ENCODE measurements at places on chromosomes 5 and 9.

- DNase-seq = no peak
Observed at GRCh38 chr9:129291041-129291501, 113.0 kb upstream of the IER5L start.

GRCh38 chr5:154788212-154788611, 33.0 kb downstream of the LARP1 start:
- no peak for DNase-seq

- DNase-seq = no peak
Observed at GRCh38 chr9:93298498-93299417, 114.8 kb downstream of the WNK2 start.

DNA sequence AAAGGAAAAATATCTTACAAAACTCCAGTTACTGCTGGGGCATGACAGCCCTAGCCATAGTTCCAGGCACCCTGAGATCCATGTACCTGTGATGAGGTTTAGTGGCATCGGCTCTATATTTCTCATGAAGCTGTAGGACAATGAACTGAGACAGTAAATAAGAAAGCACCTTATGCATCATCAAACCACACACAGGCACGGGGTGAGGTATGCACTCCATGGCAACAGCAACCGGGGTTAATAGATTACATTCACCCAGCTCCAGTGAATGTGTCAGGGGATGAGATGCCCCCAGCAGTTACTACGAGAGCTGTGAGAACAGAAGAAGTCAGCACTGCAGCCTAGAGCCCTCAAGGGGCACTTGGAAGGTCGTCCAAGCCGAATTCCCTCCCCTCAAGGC, 162.0 kb upstream of the S1PR3 start:
- no peak for DNase-seq

GRCh38 chr5:80871541-80871961, 88.6 kb upstream of the RASGRF2 start:
- DNase-seq = no peak

DNA sequence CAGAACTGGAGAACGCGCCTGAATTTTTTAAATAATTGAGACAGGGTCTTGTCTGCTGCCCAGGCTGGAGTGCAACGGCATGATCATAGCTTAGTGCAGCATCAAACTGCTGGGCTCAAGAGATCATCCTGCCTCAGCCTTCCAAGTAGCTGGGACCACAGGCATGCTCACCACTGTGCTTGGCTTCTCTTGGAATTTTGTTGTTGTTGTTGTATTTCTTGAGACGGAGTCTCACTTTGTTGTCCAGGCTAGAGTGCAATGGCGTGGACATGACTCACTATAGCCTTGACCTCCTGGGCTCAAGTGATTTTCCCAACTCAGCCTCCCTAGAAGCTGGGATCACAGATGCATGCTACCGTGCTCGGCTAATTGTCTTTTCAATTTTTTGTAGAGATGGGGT, 58.4 kb upstream of the DAB2IP start:
- no peak for DNase-seq

- peak; percentile 24 for DNase-seq
Observed at GRCh38 chr9:131773911-131774379, 34.1 kb upstream of the RAPGEF1 start.

- DNase-seq = no peak
Observed at GRCh38 chr5:79263290-79263689, 27.4 kb downstream of the JMY start.

DNA sequence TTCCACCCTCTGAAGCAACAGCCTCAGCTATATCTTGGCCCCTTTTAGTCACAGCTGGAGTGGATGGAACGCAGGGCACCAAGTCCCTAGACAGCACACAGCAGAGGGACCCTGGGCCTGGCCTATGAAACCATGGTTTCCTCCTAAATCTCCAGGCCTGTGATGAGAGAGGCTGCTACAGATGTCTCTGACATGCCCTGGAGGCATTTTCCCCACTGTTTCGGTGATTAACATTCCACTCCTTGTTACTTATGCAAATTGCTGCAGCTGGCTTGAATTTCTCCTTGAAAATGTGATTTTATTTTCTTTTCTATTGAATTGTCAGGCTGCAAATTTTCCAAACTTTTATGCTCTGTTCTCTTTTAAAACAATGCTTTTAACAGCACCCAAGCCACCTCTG, 384.8 kb downstream of the PRR16 start:
- DNase-seq = no peak

- DNase-seq = no peak
Observed at GRCh38 chr5:143023411-143024096, 253.4 kb downstream of the ARHGAP26 start.

GRCh38 chr9:19161257-19162025, 34.1 kb upstream of the PLIN2 start:
- peak; percentile 73 for DNase-seq

- DNase-seq = no peak
Observed at GRCh38 chr9:96361668-96362067, 21.8 kb downstream of the SLC35D2 start.

- DNase-seq = no peak
Observed at GRCh38 chr9:75041041-75041440, 12.9 kb upstream of the CARNMT1 start.

DNA sequence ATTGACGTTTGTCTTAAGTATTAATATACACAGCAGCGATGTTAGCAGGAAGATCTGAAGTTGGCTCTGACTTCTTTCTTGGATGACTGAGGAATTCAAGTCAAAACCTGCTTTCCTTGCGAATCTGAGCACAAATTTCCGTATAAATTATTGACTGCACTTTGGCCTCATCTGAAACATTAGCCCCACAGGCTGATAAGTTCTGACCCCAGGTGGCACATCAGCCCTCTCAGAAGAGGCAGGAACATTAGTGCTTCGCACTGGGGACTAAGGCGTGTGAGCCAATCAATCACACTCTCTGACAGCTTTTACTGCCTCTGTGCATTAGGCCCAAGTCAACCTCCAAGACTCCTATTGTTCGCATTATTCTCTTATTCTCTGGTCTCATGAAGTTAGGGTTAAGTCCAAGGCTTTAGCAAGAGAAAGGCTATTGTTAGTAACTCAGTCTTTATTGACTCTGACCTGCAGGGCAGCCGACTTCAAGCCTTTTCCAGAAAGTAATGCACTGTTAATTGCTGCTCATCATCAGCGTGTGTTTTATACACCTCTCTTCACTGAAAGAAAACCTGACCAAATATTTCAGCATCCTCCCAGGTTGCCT, 84.2 kb downstream of the ZNF608 start:
- no peak for DNase-seq

DNA sequence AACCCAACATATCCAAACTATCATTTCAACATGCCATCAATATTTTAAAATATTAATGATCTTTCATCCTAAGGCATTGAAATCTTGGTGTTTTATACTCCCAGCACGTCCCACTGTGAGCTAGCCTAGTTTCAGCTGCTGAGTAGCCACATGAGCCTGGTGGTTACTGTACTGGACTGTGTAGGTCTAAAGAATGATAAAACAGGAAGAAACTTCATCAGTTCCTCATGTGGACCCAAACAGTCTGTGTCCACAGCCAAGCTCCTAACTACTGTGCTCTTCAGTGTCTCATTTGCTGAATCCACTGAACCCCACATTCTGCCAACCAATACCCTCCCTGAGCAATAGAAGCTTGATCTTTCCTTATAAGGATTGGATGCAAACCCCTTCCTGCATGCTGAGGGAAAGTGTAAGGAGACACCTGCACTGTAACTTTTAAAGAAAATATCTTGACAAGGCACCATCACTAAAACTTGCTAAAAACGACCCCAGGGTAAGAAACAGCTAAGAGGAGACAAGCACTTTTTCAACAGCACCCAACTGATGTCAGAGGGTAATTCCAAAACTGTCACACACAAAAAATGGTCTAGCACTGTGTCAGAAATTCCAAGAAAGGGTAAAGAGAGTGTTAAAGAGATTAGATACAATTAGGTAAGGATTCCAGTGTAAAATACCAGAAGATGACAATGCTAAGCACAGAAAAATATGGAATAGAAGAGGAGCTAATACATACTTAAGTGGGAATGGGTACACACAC, 126.9 kb downstream of the SPOCK1 start:
- no peak for DNase-seq

- no peak for DNase-seq
Observed at GRCh38 chr9:133569891-133570690, 35.6 kb downstream of the ADAMTSL2 start.

DNA sequence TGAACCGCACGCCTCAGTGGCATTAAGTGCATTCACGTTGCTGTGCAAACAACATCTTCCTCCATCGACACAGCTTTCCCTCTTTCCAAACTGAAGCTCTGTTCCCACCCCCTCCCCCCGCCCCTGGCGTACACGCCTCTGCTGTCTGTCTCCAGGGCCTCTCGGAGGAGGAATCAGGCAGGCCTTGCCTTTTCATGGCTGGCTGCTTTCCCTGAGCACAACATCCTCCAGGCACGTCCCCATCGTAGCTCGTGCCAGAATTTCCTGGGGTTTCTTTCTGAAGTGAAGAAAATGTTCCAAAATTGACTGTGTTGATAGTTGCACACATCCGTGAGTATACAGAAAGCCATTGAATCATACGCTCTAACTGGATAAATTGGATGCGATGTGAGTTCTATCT, 22.3 kb upstream of the TMEM250 start:
- DNase-seq = no peak

GRCh38 chr5:74616236-74617146, 24.0 kb downstream of the ENC1 start:
- DNase-seq = no peak

GRCh38 chr9:38112049-38112448, 43.0 kb upstream of the SHB start:
- DNase-seq = no peak

DNA sequence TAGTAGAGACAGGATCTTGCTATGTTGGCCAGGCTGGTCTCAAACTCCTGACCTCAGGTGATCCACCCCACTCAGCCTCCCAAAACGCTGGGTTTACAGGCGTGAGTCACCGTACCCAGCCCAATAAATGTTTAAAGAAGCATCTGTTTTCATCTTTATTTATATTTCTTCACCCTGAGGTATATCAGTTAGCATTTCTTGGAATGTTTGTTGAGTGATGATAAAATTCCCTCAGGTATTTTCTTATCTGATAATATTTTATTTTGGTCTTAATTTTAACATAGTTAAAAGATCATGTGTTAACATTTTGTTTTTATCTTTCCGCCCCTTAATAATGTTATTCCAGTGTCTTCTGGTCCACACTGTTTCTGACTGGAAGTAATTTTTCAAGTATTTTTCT, 839.6 kb upstream of the CDH10 start:
- DNase-seq = no peak
